ENCODE measurements at places on chromosomes 4 and X. TPM values are rescaled to one million over a fixed set of nuclear protein-coding genes. Genes with fewer than 3 reads are reported as not detected.
A peak's percentile ranks its signal among the peaks of the same experiment; 100 is the strongest.

DNA sequence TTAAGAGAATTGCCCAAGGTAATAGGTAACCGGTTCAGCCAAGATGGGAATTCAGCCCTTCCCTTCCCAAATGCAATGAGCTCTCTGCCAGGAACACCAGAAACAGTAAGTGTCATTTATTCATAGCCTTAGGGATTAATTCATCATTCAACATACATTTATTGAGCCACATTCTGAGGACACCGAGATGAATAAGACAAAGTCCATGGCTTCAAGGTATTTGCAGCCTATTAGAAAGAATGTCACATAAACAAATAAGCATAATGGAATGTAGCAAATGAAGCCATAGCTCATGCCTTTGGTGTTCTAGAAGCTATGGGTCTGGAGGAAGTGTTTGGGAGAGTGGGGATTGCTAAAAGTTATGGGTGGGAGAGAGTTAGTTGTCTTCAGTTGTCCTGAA, 6.3 kb upstream of the TAB3 start:
- DNase-seq = peak; percentile 7

GRCh38 chr4:12445711-12446235, 1017.1 kb upstream of the HS3ST1 start:
- no peak for DNase-seq

DNA sequence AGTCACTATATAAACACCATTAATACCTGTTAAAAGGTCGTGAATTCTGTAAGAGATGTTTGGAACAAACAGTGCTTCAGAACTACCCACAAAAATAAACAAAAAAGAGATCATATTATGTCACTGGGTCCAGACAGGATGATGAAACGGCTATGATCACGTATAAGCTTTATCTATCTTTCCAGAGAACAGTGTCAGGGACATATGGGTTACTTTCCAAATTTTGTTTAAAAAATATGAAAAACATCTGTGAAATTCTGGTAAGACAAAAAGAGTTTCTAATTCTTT, 90.0 kb downstream of the SORBS2 start:
- DNase-seq = no peak

GRCh38 chr4:52244103-52244775, 193.1 kb downstream of the SPATA18 start:
- no peak for DNase-seq

DNA sequence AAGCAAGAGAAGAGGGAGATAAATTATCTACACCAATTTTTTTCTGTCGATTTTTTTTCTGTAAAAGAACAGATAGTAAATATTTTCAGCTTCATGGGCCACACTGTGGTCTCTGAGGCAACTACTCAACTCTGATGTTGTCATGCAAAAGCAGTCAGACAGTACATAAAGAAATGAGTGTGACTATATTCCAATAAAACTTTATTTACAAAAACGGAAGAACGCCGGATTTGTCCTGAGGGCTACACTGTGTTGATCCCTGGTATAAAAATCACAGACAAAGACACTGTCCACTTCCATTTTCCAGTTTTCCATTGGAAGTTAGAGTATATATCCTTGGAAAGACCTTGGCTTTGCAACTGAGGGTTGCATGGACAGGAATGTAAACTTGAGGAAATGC, 18.0 kb downstream of the GPR143 start:
- no peak for DNase-seq

GRCh38 chrX:19863212-19863856, 24.1 kb downstream of the SH3KBP1 start:
- no peak for DNase-seq

DNA sequence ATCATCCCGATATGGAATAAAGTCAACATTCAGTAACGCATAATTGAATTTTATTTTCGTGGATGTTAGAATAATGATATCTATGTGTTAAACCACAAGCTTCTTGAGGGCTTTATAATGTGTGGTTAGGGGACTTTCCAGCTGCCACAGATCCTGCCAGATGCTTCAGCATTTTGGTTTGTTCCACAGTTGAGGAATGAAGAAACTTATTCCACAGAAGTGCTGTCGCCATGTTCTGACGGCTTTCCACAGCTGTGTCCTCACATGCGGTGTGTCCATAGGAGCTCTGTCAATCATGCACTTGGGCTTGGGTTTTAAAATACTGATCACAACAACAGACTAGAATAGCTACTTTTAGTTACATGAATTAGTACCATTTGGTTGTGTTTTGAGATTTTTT, 411.9 kb downstream of the TRIML1 start:
- DNase-seq = no peak

- peak; percentile 69 for DNase-seq
Observed at GRCh38 chrX:14916017-14916674, 42.9 kb downstream of the MOSPD2 start.

- no peak for DNase-seq
Observed at GRCh38 chr4:37639551-37640285, 46.5 kb downstream of the RELL1 start.

DNA sequence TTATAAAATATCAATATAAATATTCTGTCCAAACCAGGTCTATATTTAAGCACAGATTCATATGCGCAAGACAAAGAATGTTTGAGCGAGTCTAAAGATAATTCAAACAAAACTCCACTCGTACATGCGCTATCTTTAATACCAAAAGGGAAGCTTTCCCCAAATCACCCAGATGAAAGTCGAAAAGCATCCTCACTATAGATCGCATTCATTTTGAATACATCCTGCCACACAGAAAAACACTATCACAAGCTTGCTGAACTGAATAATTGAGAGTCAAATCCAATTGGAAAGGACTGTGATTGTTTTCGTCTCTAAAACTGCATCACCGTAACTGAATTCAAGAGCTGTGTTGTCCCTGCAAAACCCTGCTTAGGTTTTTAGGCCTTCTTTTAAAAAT, 685 bp downstream of the TASL start:
- DNase-seq = no peak

DNA sequence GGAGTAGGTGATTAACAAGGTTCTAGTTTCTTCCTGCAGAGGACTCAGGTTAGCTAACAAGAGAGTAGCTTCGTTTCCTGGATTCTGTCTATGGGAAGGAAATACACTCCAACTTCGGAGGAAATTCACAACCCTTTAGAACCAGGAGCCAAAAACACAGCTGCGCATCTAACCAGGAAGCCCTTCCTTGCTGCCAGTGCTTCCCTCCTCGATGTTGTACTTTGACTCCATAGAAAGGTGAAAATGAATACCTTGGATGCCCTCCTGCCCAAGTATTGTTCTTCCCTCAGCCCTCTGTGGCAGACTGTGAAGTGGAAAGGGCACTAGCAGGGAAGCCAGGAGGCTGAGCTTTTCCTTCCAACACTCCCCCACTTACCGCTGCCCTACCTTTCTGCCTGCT, 35.1 kb downstream of the AKAP4 start:
- DNase-seq = no peak

- DNase-seq = no peak
Observed at GRCh38 chr4:186900984-186901383, 177.3 kb upstream of the FAT1 start.

GRCh38 chrX:71256051-71256450, 2.1 kb upstream of the ZMYM3 start:
- no peak for DNase-seq

GRCh38 chrX:121802881-121803412, 755.5 kb downstream of the GLUD2 start:
- DNase-seq = no peak

GRCh38 chr4:158538911-158539310, 17.2 kb downstream of the RXFP1 start:
- no peak for DNase-seq

DNA sequence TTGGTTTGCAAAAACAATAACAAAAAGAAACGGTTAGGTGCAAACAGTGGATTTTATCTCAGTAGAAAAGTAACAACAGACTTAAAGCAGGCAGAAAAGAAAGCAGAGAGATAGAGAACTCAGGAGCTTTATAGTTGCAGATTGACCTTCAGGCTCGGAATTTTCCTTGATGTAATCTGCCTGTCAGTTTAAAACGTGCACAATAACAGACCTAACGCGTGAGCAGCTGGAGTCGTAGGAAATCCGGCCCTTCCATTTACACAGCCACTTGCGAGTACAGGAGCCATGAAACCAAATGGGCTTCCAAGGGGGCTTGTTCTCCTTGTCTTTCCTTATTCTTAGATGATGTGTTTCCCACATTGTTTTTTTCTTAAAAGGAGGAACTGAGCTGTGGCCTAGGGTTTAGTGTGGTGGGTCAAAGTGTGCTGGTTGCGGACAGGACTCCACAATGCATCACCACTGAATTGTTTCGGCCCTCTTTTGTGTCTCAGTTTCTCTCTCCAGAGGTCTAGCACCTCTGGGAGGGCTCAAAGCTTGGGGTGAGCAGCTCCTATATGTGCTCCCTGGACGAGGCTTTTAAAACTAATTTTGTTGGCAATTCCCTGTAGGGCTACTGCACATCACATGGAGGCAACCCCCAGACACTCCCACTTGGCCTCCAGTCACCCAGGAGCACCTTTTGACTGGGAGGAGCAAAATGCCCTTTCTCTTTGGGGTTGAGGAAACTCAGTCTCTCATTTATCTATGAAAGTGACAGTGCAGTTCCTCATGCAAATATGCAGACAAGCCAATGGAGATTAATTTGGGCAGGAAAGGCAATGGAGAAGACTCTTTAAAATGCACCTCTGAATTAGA, 13.9 kb upstream of the MPP1 start:
- no peak for DNase-seq

DNA sequence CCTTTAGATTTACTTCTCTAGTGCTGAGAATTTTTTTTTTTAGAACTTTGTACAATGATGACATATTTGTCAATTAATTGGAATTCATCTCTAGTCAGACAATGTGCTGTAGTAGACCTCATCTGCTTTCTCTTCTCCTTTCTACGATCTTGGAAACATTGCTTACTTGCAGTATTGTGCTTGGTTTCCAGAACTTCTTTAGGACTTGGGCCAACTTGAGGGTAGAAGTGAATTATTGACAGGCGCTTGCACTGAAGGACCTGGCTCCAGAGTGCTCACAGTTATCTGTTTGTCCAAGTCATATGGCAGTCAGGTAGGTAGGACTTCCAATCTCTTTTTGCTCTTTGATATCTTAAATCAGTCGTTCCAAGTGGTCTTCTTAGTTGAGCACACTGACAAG, 39.6 kb downstream of the FNIP2 start:
- DNase-seq = no peak

GRCh38 chr4:32102896-32103295, 1382.7 kb downstream of the PCDH7 start:
- DNase-seq = no peak

- DNase-seq = peak; percentile 80
Observed at GRCh38 chr4:39621582-39621981, 17.1 kb downstream of the SMIM14 start.

DNA sequence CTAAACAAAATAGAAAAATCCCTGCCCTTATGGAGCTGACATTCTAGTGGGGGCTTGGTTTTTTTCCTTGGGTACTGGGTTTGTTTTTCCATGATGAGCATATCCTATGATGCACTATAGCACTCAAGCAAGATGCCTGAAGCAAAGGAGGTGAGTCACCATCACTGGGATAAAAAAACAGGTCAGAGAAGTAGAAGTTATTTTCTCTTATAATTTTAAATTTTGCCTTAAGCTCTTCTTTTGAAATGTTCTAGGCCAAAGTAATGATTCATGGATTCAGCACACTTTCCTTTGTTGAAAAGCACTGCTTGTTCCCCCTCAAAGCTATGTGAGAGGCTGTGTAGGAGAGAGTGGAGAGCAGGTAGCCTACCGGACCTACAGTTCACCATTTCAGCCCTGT, 15.2 kb upstream of the CXCL2 start:
- DNase-seq = peak; percentile 92

- no peak for DNase-seq
Observed at GRCh38 chr4:168924667-168925066, 85.4 kb downstream of the CBR4 start.

GRCh38 chrX:34560180-34560579, 96.9 kb downstream of the TMEM47 start:
- no peak for DNase-seq

DNA sequence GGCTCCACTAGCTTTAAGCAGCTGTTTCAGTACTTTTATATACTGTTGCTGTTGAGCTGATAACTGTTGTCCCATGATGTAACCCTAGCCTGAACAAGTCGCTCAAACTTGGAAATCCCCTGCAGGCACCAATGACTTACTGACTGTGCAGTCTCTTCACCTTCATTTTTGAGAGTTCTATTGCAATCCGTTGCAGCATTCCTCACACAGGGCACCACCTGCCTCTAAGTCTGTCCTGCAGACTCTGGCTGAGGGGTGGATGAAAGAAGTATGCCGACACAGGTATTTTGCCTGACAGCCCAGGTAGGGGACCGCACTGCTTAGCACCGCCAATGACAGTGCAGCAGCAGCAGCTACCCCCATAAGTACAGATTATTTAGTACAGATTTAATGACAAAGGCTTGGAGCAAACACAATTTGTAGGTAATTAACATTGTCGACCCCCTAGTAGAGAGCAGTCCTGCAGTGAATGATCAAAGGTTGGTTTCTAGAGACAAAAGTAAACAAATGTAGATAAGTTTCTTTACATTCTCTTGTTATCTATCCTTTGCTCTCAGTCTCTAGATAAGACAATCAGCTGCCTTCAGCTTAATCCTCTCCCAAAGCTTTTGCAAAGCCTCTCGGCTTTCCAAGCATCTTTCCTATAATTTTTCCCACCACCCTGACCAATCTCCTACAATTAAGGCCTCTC, 205.0 kb downstream of the PABPC4L start:
- no peak for DNase-seq

GRCh38 chrX:17692709-17693346, 44.5 kb upstream of the SCML1 start:
- DNase-seq = peak; percentile 58

DNA sequence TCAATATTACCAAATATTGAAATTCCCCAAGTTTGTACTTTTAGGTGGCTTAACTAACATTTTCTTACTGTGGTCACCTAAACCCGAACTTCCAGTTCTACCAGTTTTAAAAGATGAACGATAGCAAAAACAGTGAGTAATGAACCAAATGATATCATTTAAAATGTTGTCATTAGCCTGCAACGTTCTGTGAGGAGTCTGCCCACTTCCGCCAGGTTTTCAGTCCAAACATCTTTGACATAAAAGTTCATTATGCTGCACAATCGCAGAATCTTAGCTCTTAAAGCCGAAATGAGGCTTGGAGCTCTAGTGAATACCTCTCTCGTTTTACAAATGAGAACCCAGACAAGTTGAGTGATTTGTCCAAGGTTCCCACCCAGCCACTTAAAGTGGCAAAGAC, 762 bp downstream of the PIGA start:
- DNase-seq = peak; percentile 17

PLAC1 gene
- not detected for total RNA-seq

SPANXA1 gene
- total RNA-seq = 162 TPM

COL4A5 gene
- 8.4 TPM for total RNA-seq

MTMR8 gene
- not detected for total RNA-seq

XAGE2 gene
- total RNA-seq = not detected

CXCL11 gene
- total RNA-seq = not detected

CXorf65 gene
- total RNA-seq = not detected

MUC7 gene
- not detected for total RNA-seq

NXF2B gene
- not detected for total RNA-seq

PRR27 gene
- not detected for total RNA-seq

CHIC2 gene
- total RNA-seq = 24.6 TPM

All from HFFc6 (cell line).